ENCODE measurements at places on chromosomes 3 and 15. TPM values are rescaled to one million over a fixed set of nuclear protein-coding genes. Genes with fewer than 3 reads are reported as not detected.

Gene SLC24A5
- total RNA-seq, result not detected

Gene PLA2G4E
- total RNA-seq, result not detected

Gene FBXO40
- not detected for total RNA-seq

Gene TM4SF18
- 8.0 TPM for total RNA-seq

Gene SLC9A9
- total RNA-seq, result 14.2 TPM

Gene CAMKV
- not detected for total RNA-seq

Gene MB21D2
- 5.4 TPM for total RNA-seq

DNA sequence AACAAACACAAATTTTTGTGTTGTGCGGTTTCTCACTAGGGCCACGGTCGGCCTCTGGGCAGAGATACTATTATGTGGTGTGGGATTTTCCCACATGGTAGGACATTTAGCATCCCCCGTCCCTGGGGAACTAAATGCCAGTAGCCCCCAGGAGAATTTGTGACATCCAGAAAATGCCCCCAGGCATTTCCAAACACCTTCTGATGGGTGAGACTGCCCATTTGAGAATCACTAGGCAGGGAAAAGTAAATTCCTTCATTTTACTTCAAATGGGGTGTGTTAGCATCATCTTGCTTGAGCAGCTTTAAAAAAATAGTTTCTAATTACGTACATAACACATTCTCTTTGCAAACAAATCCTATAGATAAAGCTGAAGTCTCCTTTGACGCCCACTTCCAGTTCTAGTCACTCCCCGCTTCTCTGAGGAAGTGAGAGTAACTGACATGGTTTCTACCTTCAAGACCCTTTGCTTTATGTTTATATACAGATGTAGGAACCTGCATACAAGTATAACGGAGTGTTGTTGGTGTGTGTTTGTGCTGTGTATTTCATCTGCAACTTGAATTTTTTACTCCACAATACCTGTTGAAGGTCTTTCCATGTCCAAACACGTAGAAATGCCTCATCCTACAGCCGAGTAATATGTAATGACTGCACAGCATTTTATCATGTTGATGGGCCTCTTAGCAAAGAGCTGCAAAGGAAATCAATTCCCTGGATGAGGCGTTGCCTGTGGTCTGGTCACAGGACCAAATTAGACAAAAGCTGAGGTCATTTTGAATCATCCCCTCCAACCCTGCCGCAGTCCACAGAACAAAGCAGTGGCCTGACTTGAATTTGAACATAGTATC, 31.4 kb upstream of the ZBTB38 start:
- no peak for DNase-seq

DNA sequence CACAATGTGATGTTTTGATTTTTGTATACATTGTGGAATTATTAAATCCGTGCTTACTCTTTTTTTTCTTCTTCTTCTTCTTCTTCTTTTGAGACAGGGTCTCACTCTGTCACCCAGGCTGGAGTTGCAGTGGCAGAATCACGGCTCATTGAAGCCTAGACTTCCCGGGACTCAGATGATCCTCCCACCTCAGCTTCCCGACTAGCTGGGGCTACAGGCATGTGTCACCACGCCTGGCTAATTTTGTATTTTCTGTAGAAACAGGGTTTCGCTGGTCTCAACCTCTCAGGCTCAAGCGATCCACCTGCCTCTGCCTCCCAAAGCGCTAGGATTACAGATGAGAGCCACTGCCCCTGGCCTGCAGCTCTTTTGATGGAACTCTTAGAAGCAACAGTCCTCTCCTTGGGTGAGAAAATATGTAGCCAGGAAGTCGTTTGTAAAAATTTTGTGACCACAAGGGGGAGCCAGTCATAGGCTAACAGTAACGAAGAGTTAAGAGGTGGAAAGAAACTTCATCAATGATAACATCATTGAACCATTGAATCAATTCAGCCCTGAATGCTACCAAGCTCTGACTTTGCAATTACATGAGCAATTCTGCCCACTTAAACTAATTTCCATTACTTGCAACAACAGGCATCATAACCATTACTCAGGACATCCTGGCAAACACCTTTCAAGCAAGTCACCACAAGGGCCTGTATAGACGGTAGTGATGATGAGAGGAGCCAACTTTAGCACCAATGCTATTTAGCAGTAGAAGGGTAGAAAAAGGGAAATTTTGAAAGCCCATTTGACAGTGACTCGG, 16.7 kb upstream of the CMTM7 start:
- no peak for DNase-seq

DNA sequence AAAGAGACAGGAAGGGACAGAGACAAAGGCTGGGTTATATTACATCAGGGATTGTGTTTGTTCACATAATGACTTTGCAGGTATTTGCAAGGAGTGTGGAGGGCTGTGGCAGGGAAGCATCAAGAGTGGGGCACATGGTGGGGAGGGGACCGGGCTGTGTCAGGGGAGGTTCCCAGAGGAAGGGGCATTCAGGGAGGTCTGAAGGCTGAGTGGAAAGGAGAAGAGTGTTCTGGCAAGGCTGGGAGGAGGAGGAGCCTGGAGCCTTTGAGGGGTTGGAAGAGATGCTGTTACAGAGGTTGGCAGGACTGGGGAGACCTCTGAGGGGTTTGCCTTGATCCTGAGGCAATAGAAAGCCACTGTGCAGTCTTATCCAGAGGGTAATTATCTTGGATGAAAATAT, 49.4 kb downstream of the EXOG start:
- DNase-seq, result no peak

- no peak for DNase-seq
These were observed 14.1 kb downstream of the ZDHHC3 start for GRCh38 chr3:44961888-44962287.

- no peak for DNase-seq
These were observed 14.8 kb upstream of the TMEM108 start for GRCh38 chr3:133023362-133023761.

GRCh38 chr3:118909763-118910162, 124.9 kb downstream of the IGSF11 start:
- no peak for DNase-seq

DNA sequence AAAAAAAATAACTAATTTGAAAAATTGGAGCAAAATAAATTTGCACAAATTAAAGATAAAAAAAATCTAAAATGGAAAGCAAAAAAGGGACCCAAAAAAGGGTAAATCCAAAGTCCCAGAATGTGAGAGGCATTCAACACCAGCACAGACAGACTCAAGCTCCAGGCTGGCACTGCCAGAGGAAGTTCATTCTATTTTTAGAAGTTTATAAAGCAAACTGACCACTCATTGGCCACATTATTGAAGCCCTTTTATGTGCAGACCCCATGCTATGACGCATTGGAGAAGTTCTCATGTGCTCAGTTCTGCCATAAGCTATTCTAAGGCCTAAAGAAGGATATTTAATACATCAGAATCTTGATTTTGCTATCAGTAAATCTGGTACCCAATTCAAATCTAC, 17.6 kb upstream of the BOC start:
- no peak for DNase-seq

GRCh38 chr3:177377166-177377565, 179.9 kb upstream of the TBL1XR1 start:
- DNase-seq, result no peak

DNA sequence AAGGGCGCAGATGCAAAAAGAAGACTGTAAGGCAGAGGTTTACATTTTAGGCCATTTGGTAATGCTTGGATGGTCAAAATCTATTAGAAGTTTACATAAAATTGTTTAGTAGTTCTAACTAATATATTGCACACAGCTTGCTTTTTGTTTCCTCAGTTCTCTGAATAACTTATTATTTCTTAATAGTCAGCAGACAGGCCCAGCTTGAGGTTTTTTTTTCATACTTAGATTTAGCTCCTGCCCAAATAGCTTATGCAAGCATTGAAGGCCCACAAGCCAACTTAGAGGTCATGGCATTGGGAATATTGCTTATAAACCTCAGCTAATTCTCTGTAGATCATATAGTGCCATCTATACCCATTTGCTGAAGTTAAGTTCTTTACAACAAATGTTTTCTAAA, 172.5 kb downstream of the RAP2B start:
- no peak for DNase-seq

DNA sequence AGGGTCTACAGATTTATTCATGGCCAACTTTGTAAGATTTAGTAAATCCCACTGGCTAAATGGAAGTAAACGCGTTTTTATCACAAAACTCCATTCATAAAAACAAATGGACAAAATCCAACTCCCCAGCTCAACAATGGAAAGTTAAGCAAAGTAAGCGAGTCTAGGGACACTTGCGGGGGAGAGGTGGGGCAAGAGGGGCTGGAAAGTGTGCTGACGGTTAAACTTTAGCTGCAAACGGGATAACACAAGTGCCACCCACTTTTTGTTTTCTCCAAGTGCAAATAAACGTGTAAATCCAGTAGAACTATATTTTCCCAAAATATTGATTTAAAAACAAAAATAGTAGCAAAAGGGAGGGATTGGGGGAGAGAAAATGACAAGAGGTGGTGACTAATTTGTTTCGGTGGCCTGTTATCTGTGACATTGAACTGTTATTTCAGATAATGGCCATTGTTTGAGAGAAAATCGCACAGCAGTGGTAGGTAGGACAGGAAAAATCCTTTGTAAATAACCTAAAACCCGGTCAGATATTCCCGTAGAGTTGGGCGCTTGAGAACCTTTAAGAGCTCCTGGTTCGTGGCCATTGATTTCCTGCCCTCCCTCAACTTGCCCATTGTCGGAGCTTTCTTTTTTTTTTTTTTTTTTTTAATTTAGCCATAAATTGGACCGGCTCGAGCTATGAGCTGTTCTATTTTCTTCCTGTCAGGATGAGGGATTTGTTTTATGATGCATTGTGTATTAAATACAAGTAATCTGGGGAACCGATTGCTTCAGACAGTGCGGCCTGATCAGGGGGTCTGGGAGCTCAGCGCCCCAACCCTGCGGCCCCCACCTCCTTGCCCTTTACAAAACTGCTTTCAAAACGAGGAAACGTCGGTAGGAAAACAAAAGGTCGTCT, 514.8 kb downstream of the MECOM start:
- no peak for DNase-seq

DNA sequence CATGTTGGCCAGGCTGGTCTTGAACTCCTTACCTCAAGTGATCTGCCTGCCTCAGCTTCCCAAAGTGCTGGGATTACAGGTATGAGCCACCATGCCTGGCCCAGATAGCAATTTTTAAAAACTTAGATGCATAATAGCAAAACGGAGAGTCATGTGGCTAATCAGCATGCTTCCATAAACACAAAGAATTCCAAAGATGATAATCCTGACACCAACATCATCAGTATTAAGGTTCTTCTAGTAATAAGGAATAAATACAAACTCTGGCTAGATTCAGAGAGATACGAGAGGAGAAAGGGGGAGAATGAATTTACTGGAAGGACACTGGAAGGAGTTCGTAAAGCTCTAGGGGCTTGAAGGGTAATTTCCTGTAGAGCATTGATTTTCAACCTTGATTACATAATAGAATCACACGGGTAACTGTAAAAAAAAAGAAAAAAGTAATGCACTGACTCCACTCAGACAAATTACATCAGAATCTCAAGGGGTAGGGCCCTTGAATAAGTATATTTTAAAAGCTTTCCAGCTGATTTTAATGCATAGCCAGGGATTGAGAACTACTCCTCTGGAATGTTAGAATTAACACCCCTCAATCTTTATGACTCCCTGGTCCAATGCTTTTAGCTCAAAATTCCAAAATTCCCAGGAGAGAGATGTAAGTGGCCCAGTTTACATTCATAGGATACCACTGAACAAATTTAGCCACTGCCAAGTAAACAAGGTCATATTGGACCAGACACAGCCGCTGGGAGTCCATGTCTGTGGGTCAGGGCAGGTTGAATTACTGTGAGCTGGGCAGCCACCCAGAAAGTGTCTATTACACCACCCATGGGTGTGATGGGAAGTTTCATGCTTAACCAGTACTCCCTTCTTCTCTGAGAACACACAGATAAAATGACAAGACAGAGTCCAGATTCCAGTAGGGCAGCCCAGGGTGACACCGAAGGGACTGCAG, 243.9 kb downstream of the TBL1XR1 start:
- DNase-seq, result no peak

- peak; percentile 95 for DNase-seq
These were observed 71.2 kb downstream of the RORA start for GRCh38 chr15:61157933-61158332.

DNA sequence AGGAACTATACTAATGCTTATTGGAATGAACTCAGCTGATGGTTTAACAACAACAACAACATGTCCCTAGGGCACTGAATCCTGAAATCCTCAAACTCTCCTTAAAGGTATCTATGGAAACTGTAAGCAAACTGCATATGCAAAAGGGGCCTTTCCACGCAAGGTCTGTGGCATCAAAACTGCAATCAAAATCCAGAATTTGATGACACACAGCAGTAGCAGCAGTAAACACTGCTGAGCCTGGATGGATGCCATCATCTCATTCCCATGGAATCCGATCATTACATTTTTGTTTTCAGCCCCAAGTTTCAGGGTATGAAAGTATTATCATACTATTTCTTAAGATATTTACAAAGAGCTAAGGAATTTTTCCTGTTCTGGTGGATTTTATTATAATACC, 399.7 kb downstream of the VPS13C start:
- no peak for DNase-seq

DNA sequence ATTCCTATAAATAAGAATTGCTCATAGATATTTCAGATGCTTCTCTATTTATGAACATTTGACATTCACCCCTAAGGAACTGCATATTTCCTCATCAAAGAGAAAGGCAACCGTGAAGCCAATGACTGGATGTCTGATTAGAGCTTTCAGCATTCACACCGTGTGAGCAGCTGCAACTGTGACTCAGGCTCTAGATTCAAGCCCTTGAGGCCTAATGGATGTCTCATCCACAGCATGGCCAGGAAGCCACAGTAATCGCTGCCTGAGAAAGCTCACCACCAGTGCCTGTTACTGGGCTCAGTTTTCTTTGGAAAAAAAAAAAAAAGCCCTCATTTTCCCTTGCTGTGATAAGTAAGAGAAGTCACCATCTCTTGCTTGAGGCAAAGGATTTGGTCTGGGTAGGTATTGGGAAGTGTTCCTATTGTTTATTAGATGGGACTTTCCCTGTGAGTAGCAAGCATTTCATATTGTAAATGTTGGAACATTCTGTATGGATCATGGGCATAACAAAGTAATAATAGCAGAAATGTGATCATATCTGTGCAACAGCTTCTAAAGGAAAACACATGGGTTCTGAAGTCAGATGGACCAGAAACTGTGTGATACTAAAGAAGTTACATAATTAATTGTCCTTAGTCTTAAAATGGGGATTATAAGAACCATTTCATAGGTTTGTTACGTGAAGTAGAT, 783.7 kb downstream of the AGBL1 start:
- no peak for DNase-seq

All from esophagus muscularis mucosa (tissue), 4 donors.